ENCODE measurements at places on chromosomes 12 and 14.

DNA sequence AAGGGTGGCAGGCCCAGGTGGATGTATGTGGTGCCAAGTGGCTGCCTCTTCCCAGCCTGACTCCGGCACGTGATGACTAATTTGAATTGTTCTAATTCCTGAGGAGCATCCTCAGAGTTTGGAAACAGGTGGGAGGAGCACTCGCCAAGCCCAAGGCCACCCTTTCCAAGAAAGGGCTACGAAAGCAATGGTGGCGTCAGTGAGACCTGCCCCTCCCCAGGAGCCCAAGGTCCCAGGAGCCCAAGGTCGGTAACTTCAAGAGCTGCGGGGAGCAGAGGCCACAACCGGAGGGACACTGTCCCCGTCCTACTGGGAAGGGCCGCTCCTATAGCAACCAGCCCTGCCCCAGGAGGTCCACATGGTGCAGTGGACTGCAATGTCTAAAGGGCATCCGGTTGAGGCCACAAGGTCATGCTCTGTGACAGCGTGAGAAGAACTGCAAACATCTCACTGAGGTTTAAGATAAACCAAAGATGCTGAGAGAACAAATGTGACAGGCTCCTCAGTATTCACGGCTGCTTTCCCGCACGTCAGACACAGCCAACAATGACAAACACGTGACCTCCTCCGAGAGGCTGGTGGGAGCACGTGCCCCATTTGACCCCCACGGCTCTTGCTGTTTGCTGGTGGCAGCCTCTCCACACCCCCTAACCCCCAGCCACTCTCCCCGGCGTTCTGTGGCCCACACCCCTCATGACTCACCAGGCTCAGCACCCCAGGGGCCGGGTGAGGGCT lies 79.6 kb downstream of the ITPK1 start:
- peak; percentile 63 for DNase-seq

GRCh38 chr12:1933342-1934051 lies 15.0 kb upstream of the CACNA2D4 start:
- DNase-seq: no peak

DNA sequence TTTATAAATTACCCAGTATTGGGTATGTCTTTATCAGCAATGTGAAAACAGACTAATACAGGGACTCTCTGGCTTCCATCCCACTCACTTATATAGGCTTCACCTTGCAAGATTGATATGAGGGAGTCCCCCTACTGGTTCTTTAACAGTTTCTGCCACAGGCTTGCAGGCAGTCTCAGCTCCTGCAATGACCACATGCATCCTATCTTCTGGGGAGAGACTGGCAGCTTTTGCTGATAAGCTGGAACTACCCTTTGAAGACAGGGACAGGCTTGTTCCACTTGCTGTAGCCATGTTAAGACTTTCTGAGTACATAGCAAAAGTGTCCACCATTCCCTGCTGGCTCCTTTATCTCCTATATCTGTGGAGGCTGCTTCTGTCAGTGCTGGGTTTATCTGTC lies 531.7 kb upstream of the FLRT2 start:
- no peak for DNase-seq

DNA sequence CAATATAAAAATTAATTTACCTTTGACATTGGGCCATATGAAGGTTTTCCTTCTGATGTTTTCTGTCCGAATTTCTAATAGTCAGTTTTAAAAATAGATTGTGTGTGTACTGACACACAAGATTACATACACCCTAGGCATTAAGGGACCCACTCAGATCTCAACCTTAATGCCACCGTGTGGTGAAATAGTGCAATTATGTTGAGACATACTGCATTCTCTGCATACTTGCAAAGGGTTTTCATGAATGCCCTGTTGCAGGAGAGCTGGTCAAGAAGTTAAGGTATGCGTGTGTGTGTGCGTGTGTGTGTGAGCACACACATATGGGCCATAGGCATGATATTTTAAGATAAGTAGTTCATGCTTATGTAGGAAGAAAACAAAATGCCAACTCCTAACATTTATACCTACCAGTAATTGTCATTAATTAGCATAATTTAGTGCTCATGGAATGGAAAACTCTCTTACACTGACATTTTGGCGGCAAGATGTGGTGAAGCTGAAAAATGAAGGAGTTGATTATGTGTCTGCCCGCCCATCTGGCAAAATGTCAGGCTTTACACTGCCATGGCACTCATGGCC lies 58.8 kb downstream of the PIK3C2G start:
- DNase-seq: peak; percentile 75

DNA sequence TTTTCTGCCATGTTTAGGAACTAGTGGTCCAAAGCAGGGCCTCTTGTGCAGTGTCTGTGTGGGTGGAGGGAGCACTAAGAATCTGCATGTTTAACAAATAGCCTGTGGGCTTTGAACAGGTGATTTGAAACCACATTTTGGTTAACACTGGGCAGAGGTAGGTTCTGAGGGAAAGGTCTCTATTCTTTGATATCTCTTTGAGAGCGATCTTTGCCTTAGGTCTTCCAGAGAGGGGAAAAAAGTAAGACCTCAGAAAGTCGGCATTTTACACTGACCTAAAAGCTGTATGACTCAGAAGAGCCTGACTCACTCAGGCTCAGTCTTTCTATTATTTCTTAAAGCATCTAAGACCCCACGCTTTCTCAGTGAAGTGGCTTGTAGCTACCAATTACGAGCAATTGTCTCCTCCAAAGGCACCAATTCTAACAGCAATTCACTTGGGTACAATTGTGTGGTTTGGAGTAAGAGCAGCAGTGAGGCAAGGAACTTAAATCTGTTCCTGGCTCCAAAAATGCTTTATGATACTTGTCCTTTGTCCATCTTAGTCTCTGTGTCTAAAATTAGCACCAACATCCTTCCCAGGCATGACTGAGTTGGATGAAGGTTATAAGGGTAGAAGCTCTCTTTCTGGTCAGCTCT lies 8.8 kb downstream of the EIF2B2 start:
- DNase-seq: peak; percentile 55

DNA sequence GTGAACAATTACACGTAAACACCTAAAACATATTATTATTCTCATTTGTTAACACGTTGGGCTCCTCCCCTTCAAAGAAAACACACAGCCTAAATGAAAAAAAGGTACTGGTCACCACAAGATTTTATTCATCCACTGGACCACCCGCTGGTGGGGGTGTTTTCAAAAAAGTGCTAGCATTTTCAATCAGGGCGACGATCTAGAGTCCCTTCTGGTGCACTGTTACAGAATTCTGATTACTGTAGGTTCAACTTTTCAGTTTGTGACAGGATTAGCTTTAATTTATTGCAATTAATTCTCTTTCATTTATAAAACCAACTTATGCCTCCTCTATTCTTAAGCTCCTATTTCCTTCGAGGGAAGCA lies 443 bp downstream of the MAGOHB start:
- no peak for DNase-seq

GRCh38 chr12:85310456-85311076 lies 30.5 kb downstream of the ALX1 start:
- peak; percentile 2 for DNase-seq

GRCh38 chr14:66238969-66239368 lies 247.2 kb upstream of the CCDC196 start:
- no peak for DNase-seq

- no peak for DNase-seq
Observed at GRCh38 chr14:68594737-68595380, 198.0 kb downstream of the ZFP36L1 start.

GRCh38 chr14:101064121-101064661 lies 160.7 kb upstream of the RTL1 start:
- DNase-seq: no peak
